ENCODE measurements at places on chromosomes 5 and 9. TPM values are rescaled to one million over a fixed set of nuclear protein-coding genes. Genes with fewer than 3 reads are reported as not detected.

DNA sequence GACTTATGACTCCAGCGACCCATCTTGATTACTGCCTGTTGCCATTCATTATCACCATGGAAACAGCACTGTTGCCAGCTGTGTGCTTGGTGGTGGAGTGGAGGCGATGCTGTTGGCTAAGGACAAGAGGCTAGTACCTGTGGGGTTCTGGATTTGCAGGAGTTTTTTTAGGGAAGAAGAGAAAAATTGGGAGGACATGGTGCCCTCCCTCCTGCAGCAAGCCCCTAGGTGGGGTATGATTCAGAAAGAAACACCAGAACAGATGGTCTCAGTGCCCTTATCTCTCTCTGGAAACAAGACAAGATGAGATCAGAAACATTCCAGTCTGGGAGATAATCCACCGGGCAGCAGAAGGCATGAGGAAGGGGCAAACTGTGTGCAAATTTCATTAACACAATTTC is 87.8 kb upstream of the TLR4 start:
- DNase-seq, result no peak

DNA sequence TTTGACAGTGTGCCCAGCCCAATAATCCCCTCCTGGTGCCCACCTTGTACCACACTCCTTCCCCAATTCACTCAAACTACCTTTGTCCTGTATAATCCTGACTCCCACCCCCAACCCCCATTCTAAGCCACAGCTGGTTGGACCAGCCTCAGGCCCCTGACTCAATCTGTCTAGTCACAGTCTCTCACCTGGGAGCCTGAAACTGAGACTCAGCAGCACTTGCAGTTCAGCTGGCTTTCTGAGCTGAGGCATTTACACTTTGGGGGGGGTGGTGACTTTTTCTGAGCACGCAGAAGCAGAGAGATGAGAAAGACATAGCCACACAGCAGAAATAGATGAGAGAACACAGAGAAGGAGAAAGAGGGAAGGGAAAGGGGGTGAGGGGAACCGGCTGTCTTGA is 247.3 kb downstream of the MAN2A1 start:
- DNase-seq, result no peak

DNA sequence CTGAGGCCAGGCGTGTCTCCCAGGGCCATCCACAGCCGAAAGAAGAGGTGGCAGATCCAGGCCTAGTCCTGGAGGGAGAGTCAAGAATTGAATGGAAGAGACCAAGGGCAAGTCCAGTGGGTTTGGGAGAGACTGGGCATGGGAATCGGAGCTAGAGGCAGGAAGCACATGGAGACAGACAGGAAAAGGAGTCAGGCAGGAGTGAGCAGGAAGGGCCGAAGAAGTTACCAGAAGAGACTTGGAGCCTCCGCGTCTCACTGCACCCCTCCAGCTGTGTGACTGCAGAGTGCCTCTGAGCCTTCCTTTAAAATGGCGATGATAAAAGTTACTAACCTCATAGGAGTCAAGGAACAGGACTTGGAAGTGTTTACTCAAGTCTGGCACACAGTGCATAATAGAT is 64.4 kb upstream of the ANGPTL2 start:
- DNase-seq, result no peak

DNA sequence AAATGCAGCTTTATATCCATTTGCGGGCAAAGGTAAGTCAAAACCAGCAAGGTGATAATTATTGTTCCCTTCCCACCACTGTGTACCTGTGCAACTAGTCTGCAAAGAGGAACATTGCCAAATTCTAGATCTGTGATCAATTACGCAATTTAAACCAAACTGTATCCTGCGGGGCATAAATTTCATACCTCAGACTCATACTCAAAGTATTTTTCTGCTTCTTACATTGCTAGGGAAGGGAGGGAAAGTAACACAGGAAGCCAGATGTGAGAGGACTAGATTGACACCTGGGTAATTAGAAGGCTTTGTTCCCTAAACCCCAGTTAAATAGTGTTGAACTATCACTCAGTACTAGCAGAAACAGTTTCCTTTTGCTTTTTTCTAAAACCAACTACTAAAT is 240.2 kb upstream of the ZNF608 start:
- no peak for DNase-seq

DNA sequence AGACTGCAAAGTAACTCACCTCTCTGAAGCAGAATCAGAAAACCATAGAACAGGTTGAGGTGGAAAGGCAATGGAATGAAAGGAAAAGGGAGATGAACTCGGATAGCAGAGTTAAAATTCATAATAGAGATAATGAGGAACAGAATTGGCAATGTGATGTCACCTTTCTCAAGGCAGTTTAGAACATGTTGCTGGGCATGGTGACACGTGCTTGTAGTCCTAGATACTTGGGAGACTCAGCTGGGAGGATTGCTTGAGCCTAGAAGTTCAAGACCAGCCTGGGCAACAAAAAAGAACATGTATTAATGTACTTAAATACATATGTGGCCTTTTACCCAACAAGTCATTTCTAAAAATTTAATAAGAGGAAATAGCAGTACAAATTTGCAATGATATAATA is 81.6 kb upstream of the MIER3 start:
- no peak for DNase-seq

DNA sequence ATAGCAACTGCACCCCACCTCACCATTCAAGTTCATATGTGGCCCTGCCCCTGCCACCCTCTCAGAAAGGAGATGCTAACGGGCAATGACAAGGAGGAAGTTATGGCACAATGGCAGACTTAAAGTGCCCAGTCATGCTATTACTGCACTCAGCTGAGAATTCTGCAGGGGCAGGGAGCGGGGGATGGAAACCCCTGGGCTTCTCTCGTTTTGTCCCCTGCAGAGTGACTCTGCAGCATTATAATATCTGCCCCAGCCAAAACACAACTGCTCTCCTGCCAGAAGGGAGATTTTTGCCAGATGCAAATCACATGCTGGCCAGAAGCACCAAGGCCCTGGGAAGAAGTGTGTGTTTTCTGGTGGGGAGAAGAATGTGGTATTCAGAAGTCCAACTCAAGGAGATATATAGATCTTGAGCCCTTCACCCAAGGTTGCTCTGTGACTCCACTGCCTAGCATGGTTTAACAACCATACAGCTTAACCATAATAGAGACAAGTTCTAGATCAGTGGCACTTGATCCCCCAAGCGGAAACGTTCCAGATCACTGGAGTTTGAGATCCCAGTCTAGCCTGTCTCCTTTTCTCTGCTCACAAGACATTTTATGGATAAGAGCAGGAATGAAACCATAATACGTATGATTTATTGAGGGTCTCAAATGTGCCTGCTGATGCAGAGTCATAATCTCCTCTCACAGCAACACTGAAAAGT is 207.0 kb upstream of the MAP3K1 start:
- DNase-seq, result no peak

DNA sequence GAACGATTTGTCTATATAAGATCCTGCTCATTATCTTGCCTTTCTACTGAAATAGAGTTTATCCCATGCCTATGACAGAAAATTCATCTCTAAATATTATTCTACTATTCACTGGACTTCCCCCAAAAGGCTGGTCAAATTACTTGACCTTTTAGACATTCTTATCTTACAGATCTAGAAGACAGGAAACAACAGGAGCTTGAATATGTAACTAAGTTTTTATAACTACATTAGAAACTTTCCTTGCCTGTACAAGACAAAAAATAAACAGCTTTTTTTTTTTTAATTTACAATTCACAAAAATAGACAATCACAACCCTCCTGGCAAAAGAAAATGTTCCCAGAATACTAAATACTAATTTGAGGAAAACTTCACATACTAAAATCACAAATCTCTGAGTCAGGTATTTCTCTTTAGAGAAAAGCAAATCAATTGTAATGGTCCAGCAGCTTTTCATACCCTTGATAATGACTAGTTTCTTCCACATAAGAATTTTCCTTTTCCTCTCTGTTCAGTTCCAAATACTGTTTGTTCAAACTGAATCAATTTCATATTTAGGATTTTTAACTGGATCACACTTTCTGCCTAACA is 68.6 kb downstream of the MLLT3 start:
- no peak for DNase-seq

DNA sequence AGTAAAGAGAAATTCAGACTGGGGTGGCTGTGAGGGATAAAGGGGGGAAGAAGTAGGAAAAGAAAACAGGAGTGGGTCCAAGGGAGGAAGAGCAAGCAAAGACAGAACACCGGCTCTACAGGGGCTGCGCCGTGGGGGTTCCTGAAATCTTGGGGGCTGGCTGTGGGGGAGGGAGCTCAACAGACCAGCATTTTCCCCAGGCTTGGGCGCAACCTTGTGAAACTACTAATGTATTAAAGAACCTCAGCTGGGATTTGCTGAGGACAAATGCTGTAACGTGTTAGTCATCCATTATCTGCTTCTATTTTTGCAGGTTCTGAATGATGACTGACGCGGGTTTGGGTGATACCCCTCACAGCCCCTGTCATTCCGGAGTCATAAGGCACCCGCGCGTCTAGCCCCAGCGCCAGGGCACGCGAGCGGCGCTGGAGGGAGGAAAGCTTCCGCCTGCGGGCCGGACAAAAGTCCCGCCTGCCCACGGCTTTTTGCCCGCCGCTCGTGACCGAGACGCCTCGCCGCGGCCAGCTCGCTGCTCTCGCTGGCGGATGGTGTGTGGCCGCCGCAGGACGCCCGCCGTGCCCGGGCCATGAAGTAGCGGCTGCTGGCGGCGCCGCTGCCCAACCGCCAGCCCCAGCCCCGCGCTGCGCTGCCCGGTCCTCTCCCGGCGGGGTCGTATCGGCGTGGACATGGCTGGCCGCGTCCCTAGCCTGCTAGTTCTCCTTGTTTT is 110.6 kb downstream of the PAM start:
- peak; percentile 70 for DNase-seq

DNA sequence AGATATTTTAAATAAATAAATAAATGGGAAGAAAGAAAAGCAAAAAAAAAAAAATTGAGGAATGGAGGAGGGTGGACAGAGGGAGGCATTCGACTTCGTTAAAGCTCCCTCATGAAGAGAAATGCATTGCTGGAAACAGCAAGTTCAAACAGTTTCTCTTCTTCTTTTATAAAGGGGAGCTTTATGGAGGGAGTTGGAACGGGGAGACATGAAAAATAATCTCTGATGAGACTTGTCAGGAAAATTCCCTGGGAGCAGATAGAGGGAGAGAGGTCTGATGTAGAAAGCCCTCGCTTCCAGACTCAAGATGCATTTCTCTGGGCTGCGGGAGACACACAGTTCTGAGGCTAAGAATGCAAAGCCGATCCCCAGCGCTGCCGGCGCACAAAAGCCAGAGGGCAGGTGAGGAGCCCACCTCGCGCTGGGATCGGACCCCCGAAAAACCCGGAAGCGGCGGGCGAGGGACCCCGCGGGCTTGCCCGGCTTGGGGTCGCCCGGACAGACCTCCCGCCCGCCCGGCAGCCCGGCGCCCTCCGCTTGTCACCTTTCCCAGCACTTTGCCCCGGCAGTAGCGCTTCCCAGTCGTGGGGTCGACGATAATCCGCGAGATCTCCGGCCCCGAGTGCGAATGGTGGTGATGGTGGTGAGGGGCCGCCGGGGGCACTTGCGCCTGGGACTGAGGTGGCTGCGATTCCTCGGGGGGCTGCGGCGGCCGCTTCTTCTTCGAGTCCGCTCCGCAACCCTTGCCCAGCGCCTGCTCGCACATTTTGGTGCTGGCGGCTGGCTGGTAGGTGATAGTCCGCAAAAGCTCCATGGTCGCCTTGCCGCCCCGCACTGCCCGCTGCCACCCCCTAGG is 512 bp downstream of the PLK2 start:
- DNase-seq, result no peak

GRCh38 chr5:84821924-84822323 is 437.2 kb upstream of the EDIL3 start:
- DNase-seq, result no peak

DNA sequence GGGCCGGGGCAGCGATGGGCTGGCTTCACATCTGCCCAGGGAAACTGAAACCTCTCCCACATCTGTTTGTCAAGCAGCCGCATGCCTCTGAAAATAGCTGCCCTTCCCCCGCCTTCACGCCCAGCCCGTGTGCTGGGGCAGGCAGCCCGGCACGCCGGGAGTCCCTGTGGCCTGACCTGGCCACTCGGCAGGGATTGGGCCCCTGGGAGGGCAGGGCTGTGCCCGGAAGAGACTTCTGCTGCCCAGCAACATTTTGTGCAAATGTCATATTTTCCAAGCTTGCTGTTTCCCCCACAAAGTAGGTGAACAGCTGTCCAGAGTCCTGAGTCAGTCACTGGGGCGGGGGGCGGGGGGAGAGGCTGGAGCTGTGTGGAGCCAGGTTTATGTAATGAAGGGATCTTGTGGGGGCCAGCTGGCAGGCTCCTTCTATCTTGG is 8.2 kb downstream of the COL27A1 start:
- DNase-seq, result no peak

DNA sequence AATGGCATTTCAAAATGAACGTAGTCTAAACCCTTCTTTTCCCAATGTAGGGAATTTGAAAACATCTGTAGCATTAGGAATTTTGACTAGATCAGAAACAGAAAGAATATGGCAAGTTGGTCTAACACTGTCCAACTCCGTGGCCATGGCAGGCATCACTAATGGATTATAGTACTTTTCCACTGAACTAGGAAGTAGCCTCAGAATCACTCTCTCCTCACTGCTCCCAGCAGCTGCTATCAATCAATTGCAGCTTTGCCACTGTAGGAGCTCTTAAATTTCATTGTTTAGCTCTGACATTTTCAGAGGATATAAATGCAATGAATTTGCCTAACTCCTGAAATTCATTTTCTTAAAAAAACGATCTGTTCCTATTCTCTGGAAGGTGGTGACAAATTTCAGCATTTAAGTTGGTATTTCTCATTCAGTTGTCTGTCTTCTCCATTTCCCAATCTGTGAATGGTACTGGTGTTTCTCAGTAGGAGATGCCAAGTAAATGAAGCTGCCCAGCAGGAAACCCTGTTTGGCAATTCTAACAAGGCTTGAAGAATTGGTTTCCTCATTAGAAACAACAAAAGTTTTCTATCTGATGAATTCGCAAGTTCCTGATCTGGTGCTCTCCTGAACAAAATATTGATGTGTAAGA is 64.7 kb downstream of the TLR4 start:
- DNase-seq, result no peak

DNA sequence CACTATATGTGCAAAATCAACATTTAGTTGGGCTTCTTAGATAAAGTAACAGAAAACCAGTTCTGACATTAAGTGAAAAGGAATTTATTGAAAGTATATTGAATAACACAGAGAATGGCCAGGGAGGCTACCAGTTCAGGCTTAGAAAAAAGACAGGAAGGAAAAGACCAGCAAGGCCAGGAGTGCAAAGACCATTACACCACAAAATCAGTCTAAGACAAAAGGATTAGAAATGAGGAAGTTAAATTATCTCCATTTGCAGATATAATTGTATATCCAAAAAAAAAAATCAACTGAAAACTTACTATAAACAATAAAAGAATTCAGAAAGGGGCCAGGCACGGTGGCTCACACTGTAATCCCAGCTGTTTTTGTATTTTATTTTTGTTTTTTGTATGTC is 4.8 kb upstream of the TEX10 start:
- DNase-seq, result no peak

- no peak for DNase-seq
These were observed 85.1 kb downstream of the FGF1 start for GRCh38 chr5:142600611-142601358.

GRCh38 chr5:92504346-92504745 is 1076.7 kb downstream of the NR2F1-AS1 start:
- DNase-seq, result no peak

IFNB1 gene
- not detected for total RNA-seq

ST8SIA4 gene
- 0.42 TPM for total RNA-seq

MTMR12 gene
- 20.4 TPM for total RNA-seq

ZDHHC11 gene
- 4.7 TPM for total RNA-seq

All from chondrocyte (in vitro differentiated cells).